ENCODE measurements at places on chromosomes 5 and 9.

DNA sequence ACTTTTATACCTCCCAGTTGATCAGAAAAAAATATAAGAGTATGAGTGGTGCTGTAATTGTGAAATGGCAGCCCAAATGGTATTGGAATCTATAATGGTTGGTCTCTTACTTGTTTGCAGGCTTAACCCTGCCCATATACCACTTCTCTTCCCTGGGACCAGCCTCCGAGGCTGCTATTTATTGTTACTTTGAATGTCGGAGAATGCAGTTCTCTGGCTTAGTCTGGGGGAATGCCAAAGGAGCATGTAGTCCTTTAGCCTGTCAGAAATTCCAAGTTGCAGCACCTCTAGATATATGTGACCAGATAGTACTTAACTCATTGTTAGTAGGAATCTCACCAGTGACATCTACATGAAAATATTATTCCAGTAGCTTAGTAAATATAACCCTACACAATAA, 47.5 kb downstream of the SLC44A1 start:
- no peak for DNase-seq

DNA sequence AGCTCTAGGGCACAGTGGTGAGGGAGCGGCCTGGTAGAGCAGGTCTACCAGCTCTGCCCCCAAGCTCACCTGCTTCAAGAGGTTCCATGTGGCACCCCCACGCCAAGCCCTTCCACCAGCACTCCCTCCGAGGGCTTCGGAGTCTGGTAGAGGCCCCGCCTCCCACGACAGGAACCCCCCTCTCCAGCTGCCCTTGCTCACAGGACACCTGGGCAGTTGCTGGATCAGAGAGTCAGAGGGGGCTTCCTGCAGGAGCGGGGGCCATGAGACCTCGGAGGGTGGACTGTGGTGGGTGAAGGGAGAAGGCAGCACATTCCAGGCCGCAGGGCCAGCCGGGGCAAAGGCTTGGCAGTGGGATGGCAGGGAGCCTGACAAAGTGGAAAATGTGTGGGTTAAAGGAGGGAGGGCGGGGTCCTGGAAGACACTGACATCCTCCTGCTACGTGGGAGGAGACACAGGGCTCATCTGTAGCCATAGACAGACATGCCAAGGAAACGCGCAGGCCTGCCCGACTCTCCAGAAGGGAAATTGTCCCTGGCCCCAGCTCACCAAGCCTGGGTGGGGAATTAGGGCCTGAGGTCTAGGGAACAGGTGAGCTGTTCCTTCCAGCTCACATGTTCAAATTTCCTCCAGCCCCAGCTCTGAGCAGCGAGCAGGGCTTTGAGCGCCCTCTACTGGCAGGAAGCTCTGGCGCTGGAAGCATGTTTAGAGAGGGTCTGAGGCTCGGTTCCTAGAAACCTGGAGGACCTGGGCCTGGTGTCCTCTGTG, 74.2 kb downstream of the NTNG2 start:
- peak; percentile 72 for DNase-seq

- DNase-seq, result no peak
These were observed 140.8 kb downstream of the C9orf152 start for GRCh38 chr9:110066929-110067716.

DNA sequence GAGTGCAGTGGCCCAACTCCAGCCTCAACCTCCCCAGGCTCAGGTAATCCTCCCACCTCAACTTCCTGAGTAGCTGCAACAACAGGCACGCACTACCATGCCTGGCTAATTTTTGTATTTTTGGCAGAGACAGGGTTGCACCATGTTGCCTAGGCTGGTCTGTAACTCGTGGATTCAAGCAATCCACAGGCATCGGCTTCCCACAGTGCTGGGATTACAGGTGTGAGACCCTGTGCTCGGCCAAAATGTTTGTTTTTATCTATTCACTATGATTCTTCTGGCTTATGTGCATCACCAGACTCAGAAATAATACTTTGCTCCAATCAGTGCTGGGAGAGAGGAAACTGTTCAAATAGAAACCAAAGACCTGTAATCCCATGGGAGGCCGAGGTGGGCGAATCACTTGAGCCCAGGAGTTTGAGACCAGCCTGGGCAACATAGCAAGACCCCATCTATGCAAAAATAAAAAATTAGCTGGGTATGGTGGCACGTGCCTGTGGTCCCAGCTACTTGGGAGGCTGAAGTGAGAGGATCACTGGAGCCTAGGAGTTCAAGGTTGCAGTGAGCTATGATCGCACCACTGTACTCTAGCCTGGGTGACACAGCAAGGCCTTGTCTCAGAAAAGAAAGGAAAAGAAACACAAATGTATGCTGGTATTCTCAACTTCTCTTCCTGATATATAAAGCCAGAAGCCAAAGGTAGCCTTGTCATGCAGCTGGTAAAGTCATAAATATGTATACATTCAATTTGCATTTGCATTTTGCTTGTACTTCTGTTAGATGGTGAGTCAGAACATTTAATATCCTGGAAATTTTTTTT, 4.5 kb downstream of the PIP5K1B start:
- no peak for DNase-seq

DNA sequence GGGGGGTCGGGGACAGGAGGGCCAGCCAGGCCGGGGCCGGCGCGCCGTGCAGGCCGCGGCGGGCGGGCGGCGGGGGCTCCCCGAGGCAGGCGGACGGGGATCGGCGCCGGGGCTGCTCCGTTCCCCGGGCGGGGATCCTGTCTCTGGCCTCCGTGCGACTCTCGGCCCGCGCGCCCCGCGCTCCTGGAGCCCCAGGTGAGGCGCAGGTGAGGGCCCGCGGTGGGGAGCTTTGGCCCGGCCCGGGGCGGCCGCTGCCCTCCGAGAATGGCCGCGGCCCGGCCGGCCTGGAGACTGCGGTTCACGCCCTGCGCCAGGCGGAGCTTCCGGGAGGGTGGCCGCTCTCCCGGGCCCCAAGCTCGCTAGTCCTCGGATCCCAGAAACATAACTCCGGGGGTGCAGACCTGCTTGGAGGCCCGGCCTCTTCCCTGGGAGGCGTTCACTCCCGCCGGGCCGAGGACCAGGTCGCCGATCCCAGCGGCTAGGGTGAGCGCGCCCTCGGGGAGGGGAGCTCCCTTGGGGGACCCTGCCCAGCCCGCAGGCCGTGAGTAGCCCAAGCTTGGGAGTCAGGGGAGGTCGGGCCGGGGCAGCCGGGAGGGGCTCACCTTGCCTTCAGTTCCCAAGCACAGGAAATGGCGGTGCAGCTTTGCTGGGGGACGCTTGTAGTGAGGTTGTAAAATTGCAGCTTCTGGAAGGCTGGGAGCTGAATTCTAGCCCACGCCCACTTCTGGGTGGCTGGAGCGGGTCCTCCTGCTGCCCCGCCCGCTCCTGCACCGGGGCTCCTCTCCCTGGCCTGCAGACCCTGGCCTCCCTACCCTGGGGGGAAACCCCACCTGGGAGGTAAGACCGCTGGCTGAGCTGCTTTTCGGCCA, 723 bp downstream of the PPP1R26 start:
- no peak for DNase-seq

DNA sequence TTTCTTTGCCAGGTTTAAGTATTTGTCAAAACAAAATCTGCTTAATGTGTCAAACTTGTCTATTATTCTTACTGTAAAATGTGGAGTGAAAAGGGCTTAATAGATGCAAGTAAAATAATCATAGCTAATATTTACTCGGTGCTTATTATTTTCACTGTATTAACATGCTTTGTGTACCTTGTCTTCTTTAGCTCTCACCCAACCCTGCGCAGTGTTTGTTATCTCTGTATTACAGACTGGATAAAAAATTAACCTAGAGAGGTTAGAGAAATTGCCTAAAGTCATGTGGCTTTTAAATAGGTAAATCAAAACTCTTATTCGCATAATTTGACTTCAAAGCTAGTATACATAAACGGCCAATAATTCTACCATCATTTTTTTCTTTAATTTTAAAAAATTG, 1864.8 kb downstream of the MAT2B start:
- DNase-seq, result no peak

DNA sequence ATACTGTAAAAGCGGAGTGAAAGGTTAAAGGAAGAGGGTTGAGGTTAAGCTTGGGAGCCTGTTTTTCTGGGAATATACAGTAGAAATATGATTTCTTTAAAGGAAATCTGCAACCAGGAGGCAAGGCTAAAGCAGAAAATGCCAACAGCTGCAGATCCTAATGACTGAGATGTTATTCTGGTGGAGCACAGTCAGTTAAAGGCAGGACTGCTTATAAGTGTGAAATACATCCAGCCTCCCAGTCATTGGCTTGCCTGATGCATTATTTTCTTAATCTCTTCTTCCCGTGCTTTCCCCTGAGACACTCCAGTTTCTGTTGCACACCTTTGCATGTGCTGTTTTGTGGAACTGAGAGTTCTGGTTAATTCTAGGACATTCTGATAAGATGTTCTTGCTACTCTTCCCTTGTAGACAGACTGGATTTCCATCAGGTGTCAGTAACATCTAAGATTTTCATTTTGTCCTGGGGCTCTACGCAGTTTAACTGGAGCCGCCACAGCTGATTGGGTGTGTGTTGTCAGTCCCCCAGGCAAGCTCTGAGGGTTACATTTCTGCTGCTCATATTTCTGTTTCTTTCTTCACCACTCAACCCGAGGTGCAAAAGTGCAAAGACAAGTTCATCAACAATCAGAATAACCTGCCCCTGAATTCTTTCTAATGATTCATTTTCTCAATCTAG, 44.4 kb downstream of the CAST start:
- DNase-seq, result no peak

DNA sequence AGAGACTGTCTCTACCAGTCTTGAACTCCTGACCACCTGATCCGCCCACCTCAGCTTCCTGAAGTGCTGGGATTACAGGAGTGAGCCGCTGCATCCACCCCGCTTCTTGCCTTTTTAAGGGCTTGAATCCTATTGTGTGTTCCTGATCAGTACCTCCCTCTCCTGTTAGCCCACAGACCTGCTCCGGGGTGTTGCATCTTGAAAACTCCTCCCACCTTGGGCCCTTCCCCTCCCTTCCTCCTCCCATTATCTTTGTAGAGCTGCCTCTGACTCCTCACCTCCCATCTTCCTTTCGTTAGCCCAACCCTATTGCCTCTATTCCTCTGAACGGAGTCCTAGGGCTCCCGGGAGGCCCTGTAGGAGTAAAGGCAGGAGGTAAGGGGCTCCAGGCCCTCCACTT, 48.5 kb upstream of the NEK6 start:
- DNase-seq, result no peak

DNA sequence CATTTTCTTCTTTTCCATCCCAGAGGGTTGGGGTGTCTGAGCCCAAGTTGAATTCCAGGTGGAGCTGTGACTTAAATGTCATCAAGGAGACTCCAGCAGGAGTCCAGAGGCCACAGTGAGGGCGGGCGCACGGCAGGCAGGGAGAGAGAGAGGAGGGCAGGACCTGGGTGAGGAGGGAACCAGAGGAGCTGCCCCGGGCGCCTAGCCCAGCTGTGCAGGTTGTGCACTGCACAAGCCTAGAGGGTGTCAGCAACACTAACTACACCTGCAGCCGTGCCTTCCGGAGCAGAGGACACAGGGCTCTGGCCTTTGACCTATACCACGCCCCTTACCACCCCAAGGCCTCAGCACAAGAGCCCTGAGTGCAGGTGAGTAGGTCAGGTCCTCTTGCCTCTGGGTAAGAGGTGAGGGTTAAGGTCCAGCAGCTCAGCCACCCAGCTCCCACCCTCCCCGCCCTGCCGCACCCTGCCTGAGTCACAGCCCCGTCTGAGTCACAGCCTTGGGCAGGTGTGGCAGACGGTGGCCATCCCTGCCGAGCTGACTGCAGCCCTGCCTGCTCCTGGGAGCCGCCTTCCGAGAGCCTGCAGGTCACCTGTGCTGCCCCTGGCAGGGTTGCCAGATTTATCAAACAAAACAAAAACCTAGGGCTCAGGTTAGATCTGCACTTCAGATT, 6.4 kb upstream of the AGPAT2 start:
- no peak for DNase-seq

GRCh38 chr5:115231598-115231997, 31.1 kb downstream of the PGGT1B start:
- DNase-seq, result no peak

DNA sequence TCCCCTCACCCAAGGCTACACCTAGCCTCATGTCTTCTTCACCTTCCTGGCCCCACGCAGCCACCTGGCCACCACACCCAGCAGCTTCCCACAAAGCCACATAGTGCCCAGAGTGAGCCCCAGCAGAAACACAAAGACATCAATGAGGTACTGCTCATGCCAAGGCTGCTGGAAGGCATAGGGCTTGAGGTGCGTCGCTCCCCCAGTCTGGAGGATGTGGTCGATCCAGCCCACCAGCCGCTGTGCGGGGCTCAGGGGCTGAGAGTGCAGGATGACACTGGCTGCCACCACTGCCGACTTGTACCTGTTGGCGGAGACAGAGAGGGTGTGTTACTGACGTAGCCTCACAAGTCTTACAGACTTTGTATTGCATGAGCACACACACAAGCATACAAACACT, 15.8 kb upstream of the CAPSL start:
- DNase-seq, result no peak

GRCh38 chr5:126119887-126120442, 303.2 kb upstream of the GRAMD2B start:
- no peak for DNase-seq

DNA sequence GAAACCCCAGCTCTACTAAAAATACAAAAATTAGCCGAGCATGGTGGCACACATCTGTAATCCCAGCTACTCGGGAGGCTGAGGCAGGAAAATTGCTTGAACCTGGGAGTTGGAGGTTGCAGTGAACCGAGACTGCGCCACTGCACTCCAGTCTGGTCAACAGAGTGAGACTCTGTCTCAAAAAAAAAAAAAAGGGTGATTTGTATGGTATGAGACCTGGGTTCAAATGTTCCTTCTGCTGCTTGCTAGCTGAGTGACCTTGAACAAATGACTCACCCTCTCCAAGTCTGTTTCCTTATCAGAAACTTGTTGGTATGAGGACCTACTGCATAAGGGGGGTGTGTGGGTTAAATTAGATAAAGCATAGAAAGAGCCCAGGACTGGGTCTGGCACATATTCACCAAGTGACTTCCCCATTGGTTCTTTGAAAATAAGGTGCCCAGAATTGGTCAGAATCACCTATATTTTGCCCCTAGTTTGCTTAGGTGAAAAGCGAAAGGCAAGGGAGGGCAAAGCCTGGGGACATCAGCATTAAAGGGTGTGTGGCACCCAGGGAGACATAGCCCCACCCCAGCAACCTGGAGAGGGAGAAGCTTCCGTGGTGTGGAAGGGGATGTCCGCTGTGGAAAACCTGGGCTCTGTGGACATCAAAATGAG, 9.9 kb downstream of the SLC25A25 start:
- no peak for DNase-seq

GRCh38 chr5:113214606-113215323, 220.0 kb downstream of the TSSK1B start:
- DNase-seq, result no peak

DNA sequence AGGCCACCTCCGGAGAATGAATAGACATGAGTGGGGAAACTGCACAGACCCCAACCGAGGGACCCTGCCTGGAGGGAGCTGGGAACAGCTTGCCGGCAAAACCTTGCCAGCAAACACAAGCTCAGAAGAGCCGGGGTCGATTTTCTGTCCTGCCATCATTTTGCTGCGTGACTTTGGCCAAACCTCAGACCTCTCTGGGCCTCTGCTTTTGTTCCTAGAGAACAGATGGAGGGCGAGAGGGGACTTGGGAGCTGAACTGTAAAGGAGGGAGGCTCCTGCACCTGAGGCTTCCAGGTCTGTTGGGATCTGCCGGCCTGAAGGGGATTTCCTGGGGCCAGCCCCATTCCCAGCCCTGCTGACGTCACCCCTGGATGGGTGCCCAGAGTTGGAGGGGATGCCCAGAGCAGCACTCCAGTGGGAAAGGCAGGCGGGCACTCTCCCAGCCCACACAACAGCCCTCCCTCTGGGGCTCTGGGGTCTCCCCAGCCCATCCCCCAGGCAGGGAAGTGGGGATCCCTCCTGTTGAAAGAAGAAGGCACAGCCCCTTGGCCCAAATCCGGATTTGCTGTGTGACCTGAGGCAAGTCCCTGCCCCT, 40.4 kb upstream of the SYNPO start:
- DNase-seq, result no peak
